Naive thymus-derived CD8-positive, alpha-beta T cell (primary cell): ENCODE measurements at places on chromosomes 6 and 20. TPM values are rescaled to one million over a fixed set of nuclear protein-coding genes. Genes with fewer than 3 reads are reported as not detected.

Gene ADGRF5
- not detected for total RNA-seq

GRCh38 chr6:135403584-135403983 lies 94.0 kb downstream of the AHI1 start:
- H3K27ac ChIP-seq: no peak overlapping the region
- peaks cover 21% of the 10 kb centered on the region for H3K36me3 ChIP-seq
- H3K4me1 ChIP-seq: no peaks in the 10 kb centered on the region
- no peak overlapping the region for H3K4me3 ChIP-seq
- no peak for DNase-seq

DNA sequence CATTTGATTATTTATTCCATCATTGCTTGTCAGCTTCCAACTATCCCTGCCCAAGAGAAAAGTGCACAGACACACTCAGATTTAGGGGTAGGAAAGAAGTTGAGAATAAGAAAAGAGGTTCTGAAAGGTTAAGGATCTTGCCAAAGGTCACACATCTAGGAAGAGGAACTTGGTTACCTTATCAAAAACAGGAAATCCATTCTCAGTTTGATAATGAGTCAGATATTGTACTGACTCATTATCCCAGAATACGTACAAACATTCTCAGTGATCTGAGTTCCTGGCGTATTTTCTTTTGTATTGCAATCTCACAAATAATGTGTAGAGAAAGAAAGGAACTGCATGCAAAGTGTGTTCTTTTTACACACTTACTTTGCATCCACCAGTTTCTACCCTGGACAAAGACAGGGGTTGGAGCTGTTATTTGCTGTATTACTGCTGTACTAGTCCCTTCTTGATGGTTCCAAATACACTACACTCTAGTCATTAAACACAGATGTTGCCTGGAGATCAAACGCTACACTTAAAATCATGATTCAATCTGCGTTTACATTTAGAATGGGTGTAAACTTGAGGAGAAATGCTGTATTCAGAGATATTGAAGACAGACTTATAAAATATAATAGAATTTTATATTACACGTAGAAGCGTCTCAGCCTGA lies 545.7 kb downstream of the PRKN start:
- H3K27ac ChIP-seq: no peak overlapping the region
- peaks cover 8% of the 10 kb centered on the region for H3K36me3 ChIP-seq
- no peak for DNase-seq
- peaks cover 2% of the 10 kb centered on the region for H3K4me1 ChIP-seq
- H3K27me3 ChIP-seq: no peaks in the 10 kb centered on the region

DNA sequence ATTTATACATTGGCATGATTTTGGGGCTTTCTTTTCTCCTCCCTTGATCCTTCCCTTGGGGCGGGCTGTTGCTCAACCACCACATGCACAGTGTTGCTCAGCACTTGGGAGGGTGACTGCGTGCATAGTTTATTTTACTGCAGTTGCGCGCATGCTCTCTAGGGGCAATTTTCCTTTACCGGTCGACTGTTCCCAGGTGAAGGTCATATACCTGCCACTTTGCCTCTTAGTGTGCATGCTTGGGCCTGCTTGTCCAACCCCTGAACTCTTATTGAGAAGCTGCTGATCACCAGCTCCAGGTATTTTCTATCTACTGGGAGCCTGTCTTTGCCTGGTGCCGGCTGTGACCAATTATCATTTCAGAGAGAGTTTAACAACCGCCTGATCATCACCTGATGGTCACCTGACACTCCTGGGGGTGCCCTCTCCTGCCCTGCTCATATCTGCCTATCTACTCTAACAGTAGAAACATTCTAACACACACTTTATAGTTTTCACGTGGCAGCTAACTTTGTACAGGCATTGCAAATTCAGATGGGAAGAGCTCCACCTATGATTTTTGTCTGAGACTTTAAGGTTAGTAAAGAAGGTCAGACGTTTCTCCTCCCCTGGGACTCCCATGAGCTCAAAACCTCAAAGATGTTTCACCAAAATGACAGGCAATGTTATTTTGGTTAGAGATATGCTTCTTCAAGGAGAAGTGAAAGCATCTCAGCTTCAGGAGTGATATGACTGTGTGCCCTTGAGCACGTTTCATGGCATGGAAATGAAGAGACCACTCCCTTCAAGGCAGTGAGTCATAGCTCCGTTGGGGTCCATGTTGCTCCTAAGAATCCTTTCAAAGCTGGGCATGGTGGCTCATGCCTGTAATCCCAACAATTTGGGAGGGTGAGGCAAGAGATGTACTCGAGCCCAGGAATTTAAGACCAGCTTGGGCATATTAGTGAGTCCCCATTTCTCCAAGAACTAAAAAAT lies 227.5 kb upstream of the MYLIP start:
- H3K27me3 ChIP-seq: no peaks in the 10 kb centered on the region
- H3K27ac ChIP-seq: no peak overlapping the region
- no peak overlapping the region for H3K4me3 ChIP-seq
- H3K36me3 ChIP-seq: no peaks in the 10 kb centered on the region
- no peaks in the 10 kb centered on the region for H3K4me1 ChIP-seq
- DNase-seq: no peak

- peak; percentile 98 for DNase-seq
- no peaks in the 10 kb centered on the region for H3K27me3 ChIP-seq
- H3K36me3 ChIP-seq: peaks cover 10% of the 10 kb centered on the region
- peak within 1 kb of the TSS; percentile 95 for H3K4me3 ChIP-seq
- H3K4me1 ChIP-seq: peaks cover 38% of the 10 kb centered on the region
- peak within 1 kb of the TSS; percentile 93 for H3K27ac ChIP-seq
These were observed at the start of gene TPD52L2 for GRCh38 chr20:63864978-63865640. Gene TPD52L2, plus strand, starts transcription at chr20:63865270. Its CDS starts 96 bp downstream, at chr20:63865366.
